ENCODE measurements at places on chromosomes 6 and 20. TPM values are rescaled to one million over a fixed set of nuclear protein-coding genes. Genes with fewer than 3 reads are reported as not detected.
A peak's percentile ranks its signal among the peaks of the same experiment; 100 is the strongest.

DNA sequence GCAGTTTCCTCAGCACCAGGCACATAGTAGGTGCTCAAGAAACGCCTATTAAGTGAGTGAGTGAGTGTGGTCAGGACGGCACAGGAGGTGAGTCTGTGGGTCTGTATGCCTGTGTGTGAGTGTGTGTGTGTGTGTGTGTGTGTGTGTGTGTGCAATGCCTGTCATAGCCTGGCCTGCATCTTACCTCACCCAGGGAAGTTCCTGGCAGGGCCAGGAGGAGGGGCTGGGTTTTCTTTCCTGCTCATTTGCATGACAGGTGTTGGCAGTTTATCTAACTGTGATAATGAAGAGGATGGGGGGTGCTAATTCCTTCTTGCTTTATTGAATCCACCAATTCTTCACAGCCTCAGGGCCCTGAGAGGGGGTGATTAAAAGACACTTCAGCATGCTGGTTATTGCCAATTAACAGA is 146.7 kb upstream of the MLN start:
- peaks cover 100% of the 10 kb centered on the region for H3K27me3 ChIP-seq
- no peaks in the 10 kb centered on the region for H3K36me3 ChIP-seq
- H3K4me1 ChIP-seq = no peaks in the 10 kb centered on the region
- DNase-seq = no peak

DNA sequence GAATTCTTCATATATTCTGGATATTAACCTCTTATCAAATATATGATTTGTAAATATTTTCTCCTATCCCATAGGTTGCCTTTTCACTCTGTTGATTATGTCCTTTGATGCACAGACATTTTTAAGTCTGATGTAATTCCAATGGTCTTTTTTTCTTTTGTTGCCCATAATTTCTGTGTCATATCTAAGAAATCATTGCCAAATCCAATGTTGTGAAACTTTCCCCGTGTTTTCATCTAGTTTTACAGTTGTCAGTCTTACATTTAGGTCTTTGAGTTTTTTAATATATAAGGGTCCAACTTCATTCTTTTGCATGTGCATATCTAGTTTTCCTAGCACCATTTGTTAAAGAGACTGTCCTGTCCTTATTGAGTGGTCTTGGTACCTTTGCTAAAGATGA is 111.5 kb downstream of the SESN1 start:
- no peak for DNase-seq
- no peaks in the 10 kb centered on the region for H3K27me3 ChIP-seq
- no peak overlapping the region for H3K4me3 ChIP-seq
- peaks cover 3% of the 10 kb centered on the region for H3K4me1 ChIP-seq
- H3K36me3 ChIP-seq = peaks cover 5% of the 10 kb centered on the region
- H3K27ac ChIP-seq = no peak overlapping the region

- DNase-seq = no peak
- H3K36me3 ChIP-seq = no peaks in the 10 kb centered on the region
- H3K27me3 ChIP-seq = no peaks in the 10 kb centered on the region
These were observed 225.3 kb upstream of the HTR1E start for GRCh38 chr6:86712039-86712438.

- H3K27ac ChIP-seq = peak overlapping the region; percentile 71
- 0 out of 2 replicates have a peak, but pooled peaks cover 13% of the 10 kb centered on the region for H3K36me3 ChIP-seq
- no peak overlapping the region for H3K4me3 ChIP-seq
- no peaks in the 10 kb centered on the region for H3K27me3 ChIP-seq
- H3K4me1 ChIP-seq = peaks cover 37% of the 10 kb centered on the region
These were observed 2.9 kb upstream of the GZF1 start for GRCh38 chr20:23358923-23359593.

DNA sequence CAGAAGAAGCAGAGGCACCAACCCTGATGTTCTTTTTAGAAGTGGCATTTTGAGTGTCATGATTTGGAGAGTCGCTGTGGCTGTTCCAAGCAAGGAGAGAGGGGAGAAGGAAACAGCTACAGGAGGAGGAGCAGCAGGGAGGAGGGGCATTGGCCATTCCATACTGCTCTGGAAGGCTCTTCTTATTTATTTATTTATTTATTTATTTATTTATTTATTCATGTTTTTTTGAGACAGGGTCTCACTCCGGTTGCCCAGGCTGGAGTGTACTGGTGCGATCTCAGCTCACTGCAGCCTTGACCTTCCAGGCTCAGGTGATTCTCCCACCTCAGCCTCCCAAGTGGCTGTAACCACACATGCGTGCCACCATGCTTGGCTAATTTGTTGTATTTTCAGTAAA is 178.3 kb upstream of the PROKR2 start:
- no peak overlapping the region for H3K4me3 ChIP-seq
- H3K27ac ChIP-seq = no peak overlapping the region
- no peak for DNase-seq
- H3K36me3 ChIP-seq = no peaks in the 10 kb centered on the region

The CCN5 gene
- total RNA-seq = 0.20 TPM

GRCh38 chr20:55067158-55067825 is 591.9 kb downstream of the DOK5 start:
- H3K27ac ChIP-seq = no peak overlapping the region
- H3K4me1 ChIP-seq = no peaks in the 10 kb centered on the region
- no peaks in the 10 kb centered on the region for H3K36me3 ChIP-seq

DNA sequence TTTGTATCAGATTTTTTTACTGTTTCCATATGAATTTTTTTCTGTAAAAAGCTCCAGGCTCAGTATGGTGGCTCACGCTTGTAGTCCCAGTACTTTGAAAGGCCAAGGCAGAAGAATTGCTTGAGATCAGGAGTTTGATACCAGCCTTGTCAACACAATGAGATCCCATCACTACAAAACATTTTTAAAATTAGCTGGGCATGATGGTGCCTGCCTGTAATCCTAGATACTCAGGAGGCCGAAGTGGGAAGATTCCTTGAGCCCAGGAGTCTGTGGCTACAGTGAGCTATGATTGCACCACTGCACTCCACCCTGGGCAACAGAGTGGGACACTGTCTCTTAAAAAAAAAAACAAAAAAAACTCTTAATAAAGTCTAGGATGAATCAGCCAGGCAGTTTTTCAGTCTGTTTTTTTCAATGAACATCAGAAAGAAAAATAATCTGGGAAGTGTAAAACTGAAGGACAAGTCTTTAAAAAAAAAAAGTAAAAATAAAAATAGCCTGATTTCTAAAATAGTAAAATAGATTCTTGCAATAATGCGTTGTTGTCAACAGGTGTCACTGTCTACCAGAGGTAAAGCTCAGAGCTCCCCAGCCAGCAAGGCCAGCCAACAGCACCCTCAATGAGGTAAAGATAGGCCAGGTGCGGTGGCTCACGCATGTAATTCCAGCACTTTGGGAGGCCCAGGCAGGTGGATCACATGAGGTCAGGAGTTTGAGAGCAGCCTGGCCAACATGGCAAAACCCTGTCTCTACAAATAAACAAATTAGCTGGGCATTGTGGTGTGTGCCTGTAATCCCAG is 9.3 kb upstream of the ATG5 start:
- H3K4me3 ChIP-seq = no peak overlapping the region
- peaks cover 4% of the 10 kb centered on the region for H3K4me1 ChIP-seq
- DNase-seq = peak; percentile 58
- H3K27ac ChIP-seq = no peak overlapping the region
- no peaks in the 10 kb centered on the region for H3K27me3 ChIP-seq
- no peaks in the 10 kb centered on the region for H3K36me3 ChIP-seq

The CD93 gene
- total RNA-seq = 0.07 TPM

- H3K27ac ChIP-seq = no peak overlapping the region
- no peaks in the 10 kb centered on the region for H3K4me1 ChIP-seq
- DNase-seq = no peak
These were observed 27.1 kb upstream of the SMOC2 start for GRCh38 chr6:168413856-168414255.

GRCh38 chr20:57714409-57715267 is 4.8 kb upstream of the PMEPA1 start:
- peaks cover 68% of the 10 kb centered on the region for H3K4me1 ChIP-seq
- H3K27me3 ChIP-seq = no peaks in the 10 kb centered on the region
- no peak overlapping the region for H3K4me3 ChIP-seq
- H3K36me3 ChIP-seq = no peaks in the 10 kb centered on the region
- peak overlapping the region; percentile 36 for H3K27ac ChIP-seq

The OR12D3 gene
- not detected for total RNA-seq

GRCh38 chr6:106439459-106439858 is 78.9 kb downstream of the CRYBG1 start:
- H3K4me3 ChIP-seq = peak overlapping the region; percentile 47
- peak overlapping the region; percentile 42 for H3K27ac ChIP-seq
- no peak for DNase-seq
- H3K4me1 ChIP-seq = peaks cover 40% of the 10 kb centered on the region
- no peaks in the 10 kb centered on the region for H3K36me3 ChIP-seq
- H3K27me3 ChIP-seq = no peaks in the 10 kb centered on the region

The DEFB124 gene
- total RNA-seq = not detected

The WFDC2 gene
- total RNA-seq = 159 TPM

The GSTA2 gene
- not detected for total RNA-seq

The EPPIN gene
- total RNA-seq = not detected

DNA sequence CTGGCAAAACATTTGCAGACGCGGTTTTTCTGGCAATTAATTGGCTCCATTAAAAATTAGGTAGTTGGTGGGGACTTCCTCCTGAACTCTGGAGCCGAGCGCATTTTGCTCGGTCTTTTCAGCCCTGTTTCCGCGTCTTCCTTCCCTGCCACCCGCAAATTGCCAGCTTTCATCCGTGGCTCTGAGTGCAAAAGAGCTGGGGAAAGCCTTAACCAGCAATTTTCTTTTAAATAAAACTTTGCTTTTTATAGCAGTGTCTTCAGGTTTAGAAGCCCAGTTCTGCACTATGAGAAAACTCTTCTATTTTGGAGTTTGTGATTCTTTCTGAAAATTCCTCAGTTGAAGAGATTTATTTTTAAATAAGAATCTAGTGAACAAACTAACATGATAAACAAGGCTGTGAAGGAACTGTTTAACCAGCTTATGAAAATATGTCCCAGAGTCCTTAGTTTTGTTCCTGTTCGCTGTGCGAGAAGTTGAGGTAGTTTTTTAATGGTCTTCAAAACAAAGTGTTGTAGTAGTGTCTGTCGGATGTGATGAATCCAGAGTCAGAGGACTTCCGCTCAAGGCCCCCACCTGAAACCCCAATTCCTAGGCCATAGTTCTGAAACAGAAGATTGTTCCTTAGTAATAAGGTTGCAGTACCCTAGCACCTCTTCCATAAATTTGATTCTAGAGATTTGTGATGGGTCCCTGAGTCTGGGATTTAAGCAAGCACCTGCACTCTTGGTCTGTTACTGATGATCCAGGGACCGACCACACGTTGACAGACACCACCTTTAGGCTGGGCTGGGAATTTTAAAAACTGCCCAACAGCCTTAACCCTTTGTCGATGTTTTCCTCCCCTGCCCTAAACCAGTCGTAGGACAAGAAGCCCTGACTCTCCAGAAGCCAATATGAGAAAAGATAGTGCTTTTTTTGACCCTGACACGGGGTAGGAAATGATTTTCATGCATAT is 950 bp downstream of the KCTD20 start:
- peak overlapping the region; percentile 92 for H3K27ac ChIP-seq
- no peaks in the 10 kb centered on the region for H3K36me3 ChIP-seq
- H3K4me1 ChIP-seq = peaks cover 25% of the 10 kb centered on the region
- H3K4me3 ChIP-seq = peak overlapping the region; percentile 75
- DNase-seq = peak; percentile 10

DNA sequence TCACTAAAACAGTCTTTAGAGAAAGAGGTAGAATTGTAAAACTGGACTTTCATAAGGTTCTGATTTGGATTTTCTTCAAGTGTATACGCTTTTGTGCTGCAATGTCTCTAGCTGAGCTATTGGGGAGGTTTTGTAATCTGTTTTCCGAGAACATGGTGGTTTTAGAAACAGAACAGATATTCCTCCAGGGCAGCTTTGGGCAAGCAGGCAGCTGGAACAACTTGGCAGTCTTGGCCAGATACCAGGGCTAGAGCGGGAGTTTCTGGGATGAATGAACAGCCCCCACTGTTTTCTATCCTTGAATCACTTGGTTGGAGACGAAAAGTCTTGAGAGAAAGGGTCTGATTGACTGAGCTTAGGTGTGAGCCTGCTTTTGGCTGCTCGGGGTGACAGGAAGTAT is 17.1 kb upstream of the ARMC2 start:
- H3K36me3 ChIP-seq = no peaks in the 10 kb centered on the region
- H3K27ac ChIP-seq = no peak overlapping the region
- H3K4me1 ChIP-seq = no peaks in the 10 kb centered on the region
- H3K4me3 ChIP-seq = no peak overlapping the region
- H3K27me3 ChIP-seq = no peaks in the 10 kb centered on the region
